ENCODE measurements at places on chromosomes 5 and 9.

DNA sequence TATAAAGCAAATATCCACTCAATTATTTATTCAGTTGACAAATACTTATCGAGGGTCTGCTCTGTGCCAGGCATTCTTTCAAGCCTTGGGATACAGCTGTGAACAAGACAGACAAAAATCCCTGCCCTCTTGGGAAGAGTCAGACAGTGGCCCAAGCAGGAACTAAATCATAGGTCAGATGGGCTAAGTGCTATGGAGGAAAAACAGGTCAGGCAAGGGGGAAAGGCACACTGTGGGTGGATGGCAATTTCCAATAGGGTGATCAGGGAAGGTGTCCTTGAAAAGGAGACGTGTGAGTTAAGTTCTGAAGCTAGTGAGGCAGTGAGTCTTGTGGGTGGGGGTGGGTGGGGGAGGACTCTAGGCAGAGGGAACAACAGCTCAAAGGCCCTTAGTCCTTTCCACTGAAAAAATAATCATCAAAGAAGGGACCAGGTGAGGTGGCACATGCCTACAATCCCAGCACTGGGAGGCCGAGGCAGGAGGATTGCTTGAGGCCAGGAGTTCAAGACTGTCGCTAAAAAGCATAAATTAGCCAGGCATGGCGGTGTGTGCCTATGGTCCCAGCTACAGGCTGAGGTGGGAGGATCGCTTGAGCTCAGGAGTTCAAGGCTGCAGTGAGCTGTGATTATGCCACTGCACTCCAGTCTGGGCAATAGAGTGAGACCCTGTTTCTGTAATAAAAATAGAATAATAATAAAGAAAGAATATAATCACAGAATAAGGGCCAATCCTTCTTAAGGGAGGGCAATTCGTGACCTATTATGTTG lies 95.2 kb upstream of the CPEB4 start:
- no peak for DNase-seq

DNA sequence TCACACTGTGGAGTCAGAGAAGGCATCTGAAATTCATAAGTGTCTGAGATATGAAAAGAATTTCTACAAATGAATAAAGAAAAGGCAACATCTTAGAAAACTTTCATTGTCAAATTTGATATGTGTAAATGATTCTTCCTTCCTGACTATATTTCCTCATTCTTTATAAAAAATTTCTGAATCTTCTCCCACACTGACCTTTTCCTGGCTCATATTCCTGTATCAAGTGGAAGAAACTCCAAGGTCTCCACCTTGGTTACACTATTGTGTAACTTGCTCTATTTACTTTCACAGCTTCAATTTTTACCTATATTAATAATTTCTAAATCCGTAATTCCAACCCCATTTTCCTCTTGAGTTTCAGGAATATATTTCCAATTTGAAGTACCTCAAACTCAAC lies 93.5 kb upstream of the FBXL7 start:
- no peak for DNase-seq

DNA sequence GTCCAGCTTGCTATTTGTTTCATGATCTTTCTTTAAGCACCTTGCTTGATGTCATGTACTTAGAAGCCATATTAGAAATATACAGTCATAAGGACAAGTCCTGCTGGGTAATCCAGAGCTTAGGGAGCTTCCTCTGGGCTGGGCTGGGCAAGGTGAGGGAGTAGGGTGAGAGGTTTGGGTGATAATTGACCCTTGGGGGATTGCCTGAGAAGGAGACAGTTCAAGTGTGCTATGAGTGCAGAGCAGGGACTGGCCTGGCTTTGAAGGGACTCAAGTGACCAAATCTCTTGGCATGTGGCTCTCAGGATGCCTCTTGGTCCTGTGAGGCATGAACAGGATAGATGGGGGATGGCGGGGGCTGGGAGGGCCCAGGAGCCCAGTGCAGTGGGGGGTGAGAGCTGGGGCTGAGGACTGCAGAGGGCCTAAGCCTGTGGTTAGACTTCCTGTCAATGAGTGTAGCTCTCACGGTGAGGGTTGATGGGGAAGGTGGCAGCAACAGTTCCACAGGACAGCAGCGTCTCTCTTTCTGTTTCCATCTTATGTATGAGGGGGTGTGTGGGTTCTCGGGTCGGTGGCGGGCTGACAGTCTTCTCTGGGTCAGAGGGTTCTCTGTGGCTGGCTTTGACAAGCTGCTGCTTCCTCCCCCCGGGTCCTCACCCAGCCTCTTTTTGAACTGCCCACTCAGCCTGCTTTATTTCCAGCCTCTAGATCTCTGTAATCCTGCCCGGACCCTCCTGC lies 53.5 kb downstream of the RGS3 start:
- DNase-seq, result no peak

- DNase-seq, result peak; percentile 95
These were observed 14.9 kb downstream of the SPAAR start for GRCh38 chr9:35923927-35924763.

DNA sequence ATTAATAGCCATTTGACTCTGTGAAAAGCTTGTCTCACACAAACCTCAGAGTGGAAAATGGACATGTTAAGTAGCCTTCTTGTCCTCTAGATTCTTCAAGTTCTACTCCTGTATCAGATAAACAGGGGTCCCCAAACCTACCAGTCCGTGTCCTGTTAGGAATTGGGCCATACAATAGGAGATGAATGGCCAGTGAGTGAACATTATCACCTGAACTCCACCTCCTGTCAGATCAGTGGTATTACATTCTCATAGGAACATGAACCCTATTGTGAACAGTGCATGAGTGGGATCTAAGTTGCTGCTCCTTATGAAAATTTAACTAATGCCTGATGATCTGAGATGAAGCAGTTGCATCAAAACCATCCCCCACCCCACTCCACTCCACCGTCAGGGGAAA lies 136.3 kb downstream of the TMEM232 start:
- peak; percentile 52 for DNase-seq

DNA sequence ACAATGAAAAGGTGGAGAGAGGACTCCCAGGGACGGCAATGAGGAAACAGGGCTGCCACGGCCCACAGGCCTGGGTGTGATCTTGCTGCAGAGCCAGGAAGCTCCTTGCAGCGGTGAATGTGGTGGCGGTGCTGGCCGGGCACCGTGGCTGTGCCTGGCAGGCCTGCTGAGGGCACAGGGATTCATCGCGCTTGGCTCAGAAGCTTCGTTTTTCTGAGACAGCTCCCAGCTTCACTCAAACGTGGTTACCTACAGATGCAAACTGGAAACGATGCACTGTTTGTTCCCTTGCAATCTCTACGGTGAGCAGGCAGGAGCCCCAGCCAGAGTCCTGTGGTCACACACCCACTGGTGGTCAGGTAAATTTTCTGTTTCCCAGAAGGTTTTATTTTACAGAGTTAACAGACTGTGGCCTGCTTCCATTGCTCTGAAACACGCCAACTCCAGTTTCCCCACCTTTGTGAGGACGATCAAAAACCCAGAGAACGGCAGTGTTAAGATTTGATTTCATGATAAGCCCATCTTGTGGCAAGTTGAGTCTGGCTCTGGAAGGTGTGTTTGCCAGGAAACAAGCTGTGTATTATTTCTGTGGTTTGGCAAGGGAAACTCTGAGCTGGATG lies 183.9 kb downstream of the AUH start:
- no peak for DNase-seq

GRCh38 chr5:145280214-145280613 lies 554.9 kb downstream of the PRELID2 start:
- DNase-seq, result no peak

- no peak for DNase-seq
These were observed 23.3 kb downstream of the LRSAM1 start for GRCh38 chr9:127474592-127474991.

- DNase-seq, result no peak
These were observed 237.6 kb upstream of the IRX4 start for GRCh38 chr5:2120361-2120760.

DNA sequence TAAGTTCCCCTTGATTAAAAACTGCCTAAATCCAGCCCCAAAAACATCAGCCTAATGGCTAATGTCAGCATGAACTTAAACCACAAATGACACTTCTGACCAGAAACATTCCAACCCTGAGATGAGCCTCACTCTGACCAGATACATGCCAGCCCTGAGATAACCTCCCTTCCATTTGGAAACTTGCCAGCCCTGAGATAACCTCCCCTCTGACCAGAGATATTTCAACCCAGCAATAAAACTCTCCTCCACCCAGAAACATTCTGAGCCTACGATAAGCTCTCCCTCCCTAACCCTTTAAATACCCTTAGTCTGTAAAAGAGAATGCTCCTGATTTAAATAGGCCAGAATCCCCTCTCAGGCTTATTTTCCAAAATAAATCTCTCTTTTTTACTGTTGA lies 1035.7 kb upstream of the NUDT12 start:
- DNase-seq, result no peak

Data from RKO (cell line).